ENCODE measurements at places on chromosomes 3 and 15. TPM values are rescaled to one million over a fixed set of nuclear protein-coding genes. Genes with fewer than 3 reads are reported as not detected.

GRCh38 chr3:105812194-105812586, 56.6 kb downstream of the CBLB start:
- no peak overlapping the region for H3K4me3 ChIP-seq
- peaks cover 4% of the 10 kb centered on the region for H3K36me3 ChIP-seq
- no peaks in the 10 kb centered on the region for H3K4me1 ChIP-seq
- no peaks in the 10 kb centered on the region for H3K27me3 ChIP-seq
- DNase-seq, result no peak
- no peak overlapping the region for H3K27ac ChIP-seq

Gene SH2D7
- total RNA-seq, result not detected

Gene SCAANT1
- total RNA-seq, result not detected

- no peak overlapping the region for H3K4me3 ChIP-seq
- DNase-seq, result no peak
- H3K27ac ChIP-seq, result no peak overlapping the region
- H3K36me3 ChIP-seq, result no peaks in the 10 kb centered on the region
- H3K27me3 ChIP-seq, result no peaks in the 10 kb centered on the region
Observed at GRCh38 chr15:51484781-51485180, 137.8 kb downstream of the DMXL2 start.

DNA sequence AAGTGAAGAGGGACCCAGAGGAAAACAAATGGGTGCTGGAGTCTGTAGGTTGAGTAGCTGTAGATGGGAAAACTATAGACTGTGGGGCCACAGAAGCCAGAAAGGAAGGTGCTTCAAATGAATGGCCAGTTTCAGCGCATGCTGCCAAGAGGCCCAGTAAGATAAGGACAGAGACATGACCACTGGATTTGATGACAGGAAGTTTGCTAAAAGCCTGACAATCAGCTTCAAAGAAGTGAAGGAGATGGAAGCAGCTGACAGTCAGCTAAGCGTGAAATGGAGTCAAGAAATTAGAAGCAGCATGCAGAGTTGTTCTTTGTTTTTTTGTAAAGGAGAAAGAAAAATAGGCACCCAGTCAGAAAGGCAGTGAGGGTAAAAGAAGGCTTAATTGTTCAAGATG, 24.9 kb downstream of the TXNRD3 start:
- DNase-seq, result no peak
- no peak overlapping the region for H3K4me3 ChIP-seq
- no peaks in the 10 kb centered on the region for H3K27me3 ChIP-seq
- no peaks in the 10 kb centered on the region for H3K4me1 ChIP-seq
- H3K27ac ChIP-seq, result no peak overlapping the region
- H3K36me3 ChIP-seq, result peaks cover 75% of the 10 kb centered on the region

DNA sequence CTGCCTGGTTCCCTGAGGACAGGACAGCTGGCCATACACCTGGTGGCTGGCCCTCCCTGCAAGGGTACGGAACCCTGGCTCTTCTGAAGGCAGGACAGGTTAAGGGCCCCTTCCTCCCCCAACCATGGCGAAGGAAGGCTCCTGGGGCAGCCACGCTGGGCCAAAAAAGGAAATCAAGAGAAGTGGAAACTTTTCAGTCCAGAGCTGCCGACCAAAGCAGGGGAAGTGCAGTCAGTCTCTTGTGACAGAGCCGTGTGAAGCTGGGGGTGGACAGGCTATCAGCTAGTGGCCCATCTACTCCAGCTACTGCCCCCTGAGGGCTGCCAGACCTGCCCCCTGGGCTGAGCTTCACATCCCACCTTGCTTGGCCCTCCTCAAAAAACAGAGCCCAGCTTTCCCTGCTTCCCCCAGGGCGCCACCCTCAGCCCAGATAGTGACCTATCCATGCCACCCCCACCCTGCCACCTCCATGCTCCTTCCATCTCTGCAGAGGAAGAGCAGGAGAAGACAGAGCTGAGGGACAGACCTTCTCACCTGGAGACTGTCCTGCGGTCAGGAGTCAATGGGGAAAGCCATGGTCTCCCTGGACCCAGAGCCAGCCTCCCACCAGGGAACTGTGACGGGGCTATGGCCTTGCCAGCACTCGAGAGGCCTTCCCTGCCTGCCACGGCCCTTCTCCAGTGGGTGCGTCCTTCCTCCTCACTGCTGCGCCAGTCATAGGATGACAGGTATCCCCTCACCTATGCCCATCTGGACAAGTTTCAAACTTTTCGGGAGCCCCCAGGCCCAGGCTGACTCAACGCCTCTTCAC, 4.6 kb downstream of the SEMA7A start:
- H3K4me1 ChIP-seq, result no peaks in the 10 kb centered on the region
- H3K27ac ChIP-seq, result peak overlapping the region; percentile 88
- no peak for DNase-seq
- H3K36me3 ChIP-seq, result no peaks in the 10 kb centered on the region
- H3K27me3 ChIP-seq, result peaks cover 5% of the 10 kb centered on the region

DNA sequence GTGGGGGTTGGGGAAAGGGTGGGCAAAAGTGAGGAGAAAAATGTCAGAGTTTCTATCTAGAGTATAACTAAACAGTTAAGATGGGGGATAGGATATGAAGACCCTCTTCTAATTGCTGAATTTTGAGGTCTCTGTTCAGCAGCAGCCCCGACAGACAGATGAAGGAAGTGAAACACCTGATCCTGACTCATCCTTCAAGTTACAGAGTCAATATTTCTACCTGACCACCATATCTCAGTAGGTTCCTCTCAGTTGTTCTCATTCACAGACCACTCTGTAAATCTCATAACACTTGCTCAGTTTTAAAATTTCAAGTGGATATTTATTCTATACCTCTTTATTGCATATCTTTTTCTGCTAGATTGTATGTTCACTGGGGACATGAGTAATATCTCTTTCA, 69.5 kb downstream of the CCDC54 start:
- no peaks in the 10 kb centered on the region for H3K36me3 ChIP-seq
- no peak for DNase-seq
- no peak overlapping the region for H3K4me3 ChIP-seq
- H3K27me3 ChIP-seq, result no peaks in the 10 kb centered on the region
- H3K27ac ChIP-seq, result no peak overlapping the region

DNA sequence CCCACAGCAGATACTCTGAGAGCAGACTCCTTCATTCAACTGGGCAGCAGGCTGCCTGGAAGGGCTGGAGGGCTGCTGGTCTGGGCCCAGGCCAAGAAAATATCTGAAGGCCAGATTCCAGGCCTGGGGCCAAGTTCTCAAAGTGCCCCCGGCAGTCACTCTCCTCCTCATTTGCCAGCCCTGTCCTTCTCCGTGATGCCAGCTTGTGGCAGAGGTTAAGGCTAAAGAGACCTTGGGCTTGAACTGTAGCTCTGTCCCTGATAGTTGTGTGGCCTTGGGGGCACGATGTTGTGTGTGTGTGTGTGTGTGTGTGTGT, 39.0 kb downstream of the FAM3D start:
- peaks cover 24% of the 10 kb centered on the region for H3K4me1 ChIP-seq
- peak overlapping the region; percentile 87 for H3K27ac ChIP-seq
- no peak for DNase-seq
- H3K27me3 ChIP-seq, result no peaks in the 10 kb centered on the region
- no peak overlapping the region for H3K4me3 ChIP-seq
- no peaks in the 10 kb centered on the region for H3K36me3 ChIP-seq

- H3K27ac ChIP-seq, result no peak overlapping the region
- H3K36me3 ChIP-seq, result no peaks in the 10 kb centered on the region
- no peak for DNase-seq
Observed at GRCh38 chr3:45104715-45105711, 41.2 kb downstream of the CDCP1 start.

GRCh38 chr15:30030345-30030744, 52.4 kb upstream of the GOLGA8J start:
- no peaks in the 10 kb centered on the region for H3K4me1 ChIP-seq
- no peak for DNase-seq
- no peak overlapping the region for H3K27ac ChIP-seq
- H3K4me3 ChIP-seq, result no peak overlapping the region
- H3K27me3 ChIP-seq, result no peaks in the 10 kb centered on the region
- no peaks in the 10 kb centered on the region for H3K36me3 ChIP-seq

Gene SNURF
- 2.1 TPM for total RNA-seq

Gene TCF12
- total RNA-seq, result 181 TPM

GRCh38 chr3:186432189-186432588, 70.2 kb upstream of the DGKG start:
- DNase-seq, result no peak
- H3K4me1 ChIP-seq, result no peaks in the 10 kb centered on the region
- no peak overlapping the region for H3K27ac ChIP-seq
- no peaks in the 10 kb centered on the region for H3K27me3 ChIP-seq
- no peaks in the 10 kb centered on the region for H3K36me3 ChIP-seq
- H3K4me3 ChIP-seq, result no peak overlapping the region

Gene SH3GL3
- not detected for total RNA-seq

GRCh38 chr3:66656609-66657008, 155.8 kb upstream of the LRIG1 start:
- no peaks in the 10 kb centered on the region for H3K4me1 ChIP-seq
- no peaks in the 10 kb centered on the region for H3K36me3 ChIP-seq
- H3K27me3 ChIP-seq, result no peaks in the 10 kb centered on the region
- H3K27ac ChIP-seq, result peak overlapping the region; percentile 56

- no peak overlapping the region for H3K4me3 ChIP-seq
- H3K27ac ChIP-seq, result no peak overlapping the region
- no peaks in the 10 kb centered on the region for H3K27me3 ChIP-seq
- no peak for DNase-seq
- H3K36me3 ChIP-seq, result no peaks in the 10 kb centered on the region
Observed at GRCh38 chr15:34119291-34119690, 17.4 kb downstream of the PGBD4 start.

Gene ITGA11
- 7.0 TPM for total RNA-seq

Gene PIERCE2
- 4.8 TPM for total RNA-seq

DNA sequence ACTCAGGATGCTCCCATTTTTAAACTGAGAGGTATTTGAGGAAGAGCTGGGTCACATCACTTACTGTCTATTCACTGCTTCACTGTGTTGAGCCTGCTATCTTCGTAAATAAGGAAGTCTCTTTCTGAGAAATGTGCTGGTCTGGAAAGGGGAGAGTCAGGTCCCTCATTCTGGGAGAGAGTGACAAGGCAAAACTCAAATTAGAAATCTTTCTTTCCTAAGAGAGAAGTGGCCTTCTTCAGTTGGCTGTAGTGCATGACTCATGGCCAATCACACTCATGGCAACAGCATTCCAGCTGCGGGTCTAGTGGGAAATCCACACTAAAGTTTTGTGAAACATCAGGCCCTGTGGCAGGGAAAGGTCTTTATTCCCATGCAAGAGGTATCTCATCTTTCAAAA, 11.5 kb upstream of the TIMP4 start:
- H3K36me3 ChIP-seq, result no peaks in the 10 kb centered on the region
- no peaks in the 10 kb centered on the region for H3K4me1 ChIP-seq
- DNase-seq, result no peak
- no peaks in the 10 kb centered on the region for H3K27me3 ChIP-seq
- peak overlapping the region; percentile 8 for H3K27ac ChIP-seq
- H3K4me3 ChIP-seq, result no peak overlapping the region

DNA sequence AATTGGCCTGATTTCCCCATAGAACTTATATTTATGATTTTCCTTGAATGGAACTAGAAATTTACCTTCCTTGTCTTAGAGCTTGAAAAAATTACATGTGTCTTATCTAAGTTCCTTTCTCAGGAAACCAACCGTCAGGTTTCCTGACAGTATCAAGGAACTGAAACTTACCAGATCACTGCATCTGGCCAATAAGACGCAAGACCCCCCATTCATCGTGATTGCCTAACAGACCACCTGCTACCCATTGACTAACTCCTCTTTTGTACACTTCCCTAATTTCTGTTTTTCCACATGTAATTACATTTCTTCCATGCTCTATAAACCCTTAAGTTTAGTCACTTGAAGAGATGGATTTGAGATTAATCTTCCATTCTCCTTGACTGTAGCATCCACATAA, 517.2 kb upstream of the CBLB start:
- no peaks in the 10 kb centered on the region for H3K36me3 ChIP-seq
- no peaks in the 10 kb centered on the region for H3K4me1 ChIP-seq
- no peak overlapping the region for H3K27ac ChIP-seq

Gene ALS2CL
- total RNA-seq, result 20.1 TPM

- no peak for DNase-seq
- no peaks in the 10 kb centered on the region for H3K36me3 ChIP-seq
- H3K27ac ChIP-seq, result no peak overlapping the region
- H3K4me3 ChIP-seq, result no peak overlapping the region
- no peaks in the 10 kb centered on the region for H3K27me3 ChIP-seq
Observed at GRCh38 chr3:69770219-69770618, 31.0 kb downstream of the MITF start.

DNA sequence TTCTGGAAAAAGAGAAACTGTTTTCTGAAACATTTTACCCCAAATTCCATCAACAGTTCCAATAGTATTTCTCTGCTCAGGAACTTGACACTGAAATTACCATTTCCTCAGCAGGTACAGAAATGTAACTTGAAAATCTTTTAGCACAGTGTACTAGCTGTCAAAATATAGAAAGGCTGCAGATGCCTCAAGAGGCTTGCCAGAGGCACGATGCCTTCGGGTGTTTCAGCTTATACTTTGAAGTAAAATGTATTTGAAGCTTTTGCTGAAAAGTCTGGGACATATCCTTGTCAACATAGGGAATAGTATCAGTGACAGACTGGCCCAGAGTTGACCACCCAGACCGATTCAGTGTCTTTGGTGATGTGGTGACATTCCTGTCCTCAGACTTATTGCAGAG, 154.4 kb upstream of the CHRM5 start:
- no peak for DNase-seq
- no peaks in the 10 kb centered on the region for H3K4me1 ChIP-seq
- H3K4me3 ChIP-seq, result no peak overlapping the region
- H3K27ac ChIP-seq, result no peak overlapping the region
- no peaks in the 10 kb centered on the region for H3K36me3 ChIP-seq

Gene CSTA
- 4.8 TPM for total RNA-seq

- H3K27ac ChIP-seq, result peak overlapping the region; percentile 54
- peaks cover 5% of the 10 kb centered on the region for H3K4me1 ChIP-seq
- peak overlapping the region; percentile 67 for H3K4me3 ChIP-seq
- no peaks in the 10 kb centered on the region for H3K36me3 ChIP-seq
Observed at GRCh38 chr3:185825639-185826481, 1.0 kb upstream of the IGF2BP2 start.

DNA sequence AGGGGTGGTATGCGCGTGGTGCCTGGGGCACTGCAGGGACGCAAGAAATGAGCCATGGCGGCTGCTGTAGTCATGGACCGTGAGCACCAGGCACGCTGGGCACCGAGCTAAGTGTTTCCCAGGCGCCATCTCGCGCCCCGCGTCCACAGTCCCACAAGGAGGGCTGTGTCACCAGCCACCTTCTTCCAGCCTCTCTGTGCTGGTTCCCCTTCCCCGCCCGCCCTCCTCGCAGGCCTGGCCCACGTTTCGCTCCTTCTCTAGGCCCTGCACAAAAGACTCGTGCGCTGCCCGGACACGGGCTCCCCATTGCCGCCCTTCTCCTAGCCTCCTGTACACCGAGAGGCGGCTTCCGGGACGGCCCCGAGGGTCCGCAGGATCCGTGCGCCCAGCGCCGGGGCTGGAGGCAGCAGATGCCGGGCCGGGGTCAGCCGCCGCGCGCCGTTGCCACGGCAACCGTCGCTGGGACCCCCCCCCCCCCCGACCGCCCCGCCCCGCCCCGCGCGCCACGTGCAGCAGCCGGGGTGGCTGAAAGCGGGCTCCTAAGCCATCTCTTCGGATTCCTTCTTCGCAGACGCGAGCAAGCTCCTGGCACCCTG, 113.4 kb downstream of the SRGAP3 start:
- H3K27me3 ChIP-seq, result peaks cover 9% of the 10 kb centered on the region
- DNase-seq, result no peak
- H3K4me1 ChIP-seq, result no peaks in the 10 kb centered on the region
- no peak overlapping the region for H3K27ac ChIP-seq
- no peaks in the 10 kb centered on the region for H3K36me3 ChIP-seq
